ENCODE measurements at places on chromosomes 5 and 9.

DNA sequence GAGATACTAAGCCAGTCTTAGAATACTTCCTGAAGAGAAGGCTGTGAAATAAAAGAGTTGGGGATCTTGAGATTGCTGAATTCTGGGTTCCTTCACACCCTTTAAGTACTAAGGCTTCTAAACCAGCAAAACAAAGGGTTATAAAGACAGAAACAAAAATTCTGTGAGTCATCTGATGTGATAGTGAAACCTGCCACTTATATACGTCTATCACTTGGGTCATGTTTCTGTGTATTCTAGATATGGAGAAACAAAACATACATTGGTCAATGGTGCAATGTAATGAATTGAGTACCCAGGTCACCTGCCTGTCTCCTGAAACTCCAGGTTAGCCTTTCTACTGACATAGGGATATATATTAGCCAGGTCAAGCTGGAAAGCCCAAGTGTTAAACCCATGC, 319.3 kb upstream of the GRAMD2B start:
- no peak for DNase-seq

GRCh38 chr9:73176450-73176875, 24.8 kb downstream of the ANXA1 start:
- no peak for DNase-seq

DNA sequence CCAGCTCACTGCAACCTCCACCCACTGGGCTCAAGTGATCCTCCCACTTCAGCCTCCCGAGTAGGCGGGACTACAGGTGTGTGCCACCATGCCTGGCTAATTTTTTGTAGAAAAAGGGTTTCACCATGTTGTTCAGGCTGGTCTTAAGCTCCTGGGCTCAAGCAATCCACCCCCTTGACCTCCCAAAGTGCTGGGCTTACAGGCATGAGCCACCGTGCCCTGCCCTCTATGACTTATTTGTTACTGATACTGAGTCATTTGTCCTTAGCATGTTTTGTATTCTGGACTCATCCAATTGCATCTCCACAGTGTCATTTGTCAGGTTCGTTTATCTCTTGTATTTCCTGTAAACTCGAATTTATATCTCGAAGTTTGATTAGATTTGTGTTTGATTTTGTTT, 2.7 kb upstream of the ITK start:
- no peak for DNase-seq

GRCh38 chr5:125017796-125018195, 271.4 kb upstream of the ZNF608 start:
- no peak for DNase-seq

GRCh38 chr5:143436871-143437270, 33.4 kb upstream of the NR3C1 start:
- DNase-seq = no peak

DNA sequence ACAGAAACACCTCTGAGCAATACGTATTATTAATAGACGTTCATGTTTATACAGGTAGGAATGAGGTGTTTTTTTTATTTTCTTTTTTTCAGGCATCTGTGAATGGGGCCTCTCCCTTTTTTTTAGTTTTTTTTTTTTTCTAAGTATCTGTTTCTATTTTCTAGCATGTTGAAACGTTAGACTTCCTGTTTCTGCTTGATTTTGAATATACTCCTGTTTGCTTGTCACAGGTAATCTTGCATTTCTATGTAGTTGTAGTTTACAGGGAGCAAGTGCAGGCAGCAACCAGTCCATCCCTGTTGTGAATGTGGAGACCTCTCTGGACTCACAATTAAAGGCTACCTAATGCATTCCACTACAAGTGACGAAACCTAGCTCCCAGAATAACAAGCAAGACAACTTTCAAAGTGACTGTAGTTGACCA, 22.8 kb upstream of the TNFAIP8 start:
- DNase-seq = no peak

Data from cortex of kidney (tissue), 1 donor.